ENCODE measurements at places on chromosomes 16 and 17.

GRCh38 chr17:63931981-63932561 is at the start of gene CD79B:
TSS of gene CD79B (minus strand) at chr17:63932331. CDS start at chr17:63932261, 70 bp downstream.
- DNase-seq, result no peak

GRCh38 chr17:3988297-3989040 is 24.2 kb upstream of the ATP2A3 start:
- DNase-seq, result no peak

DNA sequence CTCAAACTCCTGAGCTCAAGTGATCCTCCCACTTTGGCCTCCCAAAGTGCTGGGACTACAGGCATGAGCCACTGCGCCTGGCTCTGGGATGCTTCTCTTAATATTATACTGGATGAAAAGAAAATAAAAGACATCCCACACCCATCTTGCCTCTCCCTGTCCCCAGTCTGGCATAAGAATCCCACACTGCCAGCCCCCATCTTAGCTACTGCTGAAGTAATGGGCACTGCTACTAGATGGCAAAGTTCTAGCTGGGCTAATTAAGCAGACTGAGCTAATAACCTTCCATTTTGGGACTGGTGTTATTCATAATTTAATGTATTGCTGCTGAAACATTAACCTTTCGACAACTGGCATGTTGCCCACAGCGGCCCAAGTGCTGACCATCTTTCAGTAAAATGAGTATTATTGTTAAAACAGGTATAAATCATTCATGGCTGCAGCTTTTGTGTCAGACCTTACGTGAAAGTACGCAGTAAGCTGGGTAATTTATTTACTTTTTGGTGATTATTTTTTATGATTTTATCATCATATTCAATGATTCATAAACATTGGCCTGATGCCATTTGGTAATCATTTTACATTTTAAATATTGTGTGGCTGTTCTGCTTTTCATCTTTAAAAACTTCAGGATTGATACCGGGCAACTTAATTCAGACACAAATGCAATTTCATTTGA is 47.4 kb upstream of the ZFHX3 start:
- no peak for DNase-seq

DNA sequence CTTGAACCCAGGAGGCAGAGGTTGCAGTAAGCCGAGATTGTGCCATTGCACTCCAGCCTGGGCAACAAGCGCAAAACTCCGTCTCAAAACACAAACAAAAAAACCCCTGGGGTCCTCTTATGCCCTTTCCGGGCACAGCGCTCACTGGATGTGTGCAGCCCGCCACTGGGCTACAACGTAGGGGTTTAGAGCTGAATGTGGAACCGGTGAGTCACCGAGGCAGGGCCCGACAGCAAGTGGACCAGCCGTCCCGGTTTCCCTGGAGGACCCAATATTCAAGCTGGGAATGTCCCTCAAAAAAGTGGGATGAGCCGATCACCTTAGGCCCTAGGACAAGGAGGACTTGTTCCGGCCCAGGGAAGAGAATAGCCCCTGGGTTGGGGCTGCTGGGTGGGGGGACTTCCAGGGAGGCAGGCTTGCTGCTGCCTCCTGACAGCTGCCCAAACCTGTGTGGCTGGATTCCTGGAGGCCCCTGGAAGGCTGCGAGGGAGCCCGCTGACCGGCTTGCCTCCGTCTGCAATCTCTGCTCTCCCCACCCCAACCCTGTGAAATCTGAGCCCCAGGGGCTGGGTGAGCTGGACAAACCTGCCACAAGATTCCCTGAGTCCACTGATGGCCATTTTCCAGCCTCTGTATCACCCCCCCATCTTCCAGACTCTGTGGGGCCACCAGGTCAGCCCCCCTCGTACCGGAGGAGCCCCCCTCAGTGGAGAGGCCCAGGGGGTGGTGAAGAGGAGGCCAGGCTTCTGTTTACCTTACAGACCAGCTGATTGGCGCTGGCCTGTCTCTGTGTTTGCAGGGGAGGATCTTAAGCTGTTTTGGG is 2.9 kb upstream of the CLDN9 start:
- DNase-seq, result no peak

GRCh38 chr16:87278191-87279093 is 38.8 kb downstream of the C16orf95 start:
- peak; percentile 42 for DNase-seq

GRCh38 chr17:13162361-13162760 is 144.5 kb upstream of the ELAC2 start:
- DNase-seq, result no peak

DNA sequence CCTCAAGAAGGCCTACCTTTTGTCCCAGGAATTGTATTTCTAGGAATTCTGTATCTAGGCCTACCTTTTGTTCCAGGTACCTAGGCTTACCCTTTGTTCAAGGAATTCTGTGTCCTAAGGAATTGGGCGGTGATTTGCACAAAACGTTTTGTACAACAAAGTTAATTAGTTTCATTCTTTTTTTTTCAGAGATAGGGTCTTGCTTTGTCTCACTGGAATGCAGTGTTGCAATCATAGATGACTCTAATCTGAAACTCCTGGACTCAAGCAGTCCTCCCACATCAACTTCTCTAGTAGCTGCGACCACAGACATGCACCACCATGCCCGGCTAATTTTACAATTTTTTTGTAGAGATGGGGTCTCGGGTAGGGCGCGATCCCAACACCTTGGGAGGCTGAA is 7.0 kb downstream of the CDR2L start:
- DNase-seq, result no peak

GRCh38 chr17:33464669-33465280 is 171.7 kb upstream of the ASIC2 start:
- no peak for DNase-seq

DNA sequence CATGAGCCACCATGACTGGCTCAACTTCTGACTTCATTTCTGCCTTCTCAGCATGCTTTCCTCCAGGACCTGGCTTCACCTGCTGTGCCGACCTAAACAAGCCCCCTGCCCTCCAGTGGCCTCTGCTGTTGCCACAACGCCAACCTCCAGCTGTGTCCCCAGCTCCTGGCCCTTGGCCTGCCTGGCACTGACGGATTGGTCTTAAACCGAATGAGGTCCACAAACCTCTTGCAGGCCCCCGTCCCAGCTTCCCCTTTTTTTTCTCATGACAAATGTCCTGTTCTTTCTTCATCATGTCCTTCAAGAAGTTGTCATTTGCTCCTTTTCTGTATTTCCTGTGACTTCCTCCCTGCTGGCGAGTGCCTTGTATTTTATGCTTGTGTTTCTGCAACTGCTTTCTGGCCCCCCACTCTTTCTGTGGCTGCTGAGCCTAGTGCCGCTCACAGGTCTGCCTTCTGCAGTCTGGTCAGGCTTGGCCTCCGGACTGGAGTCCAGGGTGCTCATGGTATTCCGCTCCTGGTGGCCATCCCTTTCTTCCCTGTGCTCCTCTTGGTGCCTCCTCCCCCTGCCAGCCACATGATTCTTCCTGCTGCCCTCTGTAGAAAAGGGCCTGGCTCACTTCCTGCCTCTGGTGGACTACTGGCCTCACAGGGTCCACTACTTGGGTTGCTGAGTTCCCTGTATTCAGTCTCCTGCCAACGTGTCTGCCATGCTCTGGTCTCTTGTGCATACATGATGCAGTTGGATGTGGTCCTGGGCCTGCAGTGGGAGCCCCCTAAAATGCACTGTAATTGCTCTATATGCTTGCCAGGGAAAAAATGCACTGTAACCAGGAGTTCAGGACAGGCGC is 2.9 kb downstream of the ATP6V0C start:
- DNase-seq, result no peak

DNA sequence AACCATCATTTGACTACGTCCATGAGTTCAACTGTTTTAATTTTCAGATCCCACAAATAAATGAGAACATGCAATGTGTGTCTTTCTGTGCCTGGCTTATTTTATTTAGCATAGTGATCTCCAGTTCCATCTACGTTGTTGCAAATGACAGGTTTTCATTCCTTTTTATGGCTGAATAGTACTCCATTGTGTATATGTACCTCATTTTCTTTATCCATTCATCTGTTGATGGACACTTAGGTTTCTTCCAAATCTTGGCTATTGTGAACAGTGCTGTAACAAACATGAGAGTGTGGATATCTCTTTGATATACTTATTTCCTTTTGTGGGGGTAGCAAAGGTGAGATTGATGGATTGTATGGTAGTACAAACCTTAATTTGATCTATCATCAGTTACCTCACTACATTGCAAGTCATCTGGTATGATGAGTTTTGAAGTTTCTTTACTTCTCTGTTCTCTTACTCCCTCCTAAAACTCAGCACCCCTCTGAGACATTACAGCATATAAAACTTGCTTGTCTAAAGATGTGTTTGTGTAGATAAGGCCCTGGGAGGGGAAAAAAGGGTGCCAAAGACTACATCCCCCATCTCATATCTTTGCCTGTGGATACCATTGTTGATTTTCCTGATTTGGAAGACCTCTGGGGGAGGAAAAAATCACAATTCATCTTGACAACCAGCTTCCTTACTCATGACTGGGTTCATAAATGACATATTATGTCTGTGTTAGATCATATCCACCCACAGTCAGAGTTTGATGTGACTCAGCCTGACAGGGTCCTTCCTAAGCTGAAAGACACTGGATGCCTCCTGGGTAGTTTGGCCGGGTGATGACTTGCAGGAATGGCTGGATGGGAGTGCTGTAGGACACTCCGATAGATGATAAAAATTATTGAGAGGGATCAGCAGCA is 47.6 kb downstream of the ABCA9 start:
- no peak for DNase-seq

GRCh38 chr16:82748026-82748425 is 121.3 kb downstream of the CDH13 start:
- no peak for DNase-seq

DNA sequence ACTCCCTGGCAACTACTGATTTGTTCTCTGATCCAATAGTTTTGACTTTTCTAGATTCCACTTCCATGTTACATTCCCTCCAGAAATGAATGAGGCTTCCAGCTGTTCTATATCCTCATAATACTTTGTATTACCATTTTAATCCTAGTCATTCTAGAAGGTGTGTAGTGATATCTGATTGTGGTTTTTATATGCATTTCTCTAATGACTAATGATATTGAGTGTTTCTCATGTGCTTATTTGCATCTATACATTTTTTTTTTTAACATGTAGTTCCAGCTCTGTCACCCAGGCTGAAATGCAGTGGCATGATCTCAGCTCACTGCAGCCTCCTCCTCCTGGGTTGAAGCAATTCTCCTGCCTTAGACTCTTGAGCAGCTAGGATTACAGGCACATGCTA is 7.3 kb downstream of the ADGRG5 start:
- DNase-seq, result no peak

DNA sequence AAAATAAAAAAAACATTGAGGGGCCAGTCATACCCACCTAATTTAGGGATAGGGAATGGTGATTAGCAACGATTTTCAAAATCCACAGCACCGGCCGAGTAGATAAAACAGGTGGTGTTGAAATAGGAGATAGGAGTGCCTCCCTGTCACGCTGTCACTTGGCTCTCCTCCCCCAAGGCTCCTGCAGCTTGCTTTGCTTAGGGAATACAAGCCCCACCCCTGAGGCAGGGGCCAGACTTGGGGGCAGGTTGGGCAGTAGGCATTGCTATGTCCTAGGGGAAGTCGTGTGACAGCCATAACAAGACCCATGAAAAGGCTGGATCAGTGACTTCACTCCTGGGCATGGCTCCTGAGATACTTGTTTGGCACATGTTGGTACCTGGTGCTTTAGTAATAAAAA is 25.8 kb downstream of the POLR2A start:
- no peak for DNase-seq
